ENCODE measurements at places on chromosomes 5 and 9.

DNA sequence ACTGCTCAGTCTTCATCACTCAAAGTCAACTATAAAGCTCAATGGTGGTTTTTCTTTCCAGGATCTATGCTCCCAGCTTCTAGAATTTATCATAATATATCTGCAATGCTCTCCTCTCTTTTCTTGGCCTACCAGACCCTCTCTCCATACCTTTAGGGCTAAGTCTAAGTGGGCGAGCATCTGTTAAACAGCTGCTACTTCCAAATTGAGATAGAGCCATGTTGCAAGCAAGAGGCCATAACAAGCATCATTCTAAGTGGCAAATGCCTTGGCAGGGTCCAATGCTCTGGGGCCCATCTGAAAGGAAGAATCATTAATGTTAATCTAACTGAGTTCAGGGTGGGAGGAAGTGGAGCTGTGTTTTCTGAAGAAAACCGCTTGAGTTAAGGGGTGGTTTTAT is 324.0 kb downstream of the TLR4 start:
- no peak for DNase-seq

- DNase-seq, result no peak
These were observed 22.4 kb downstream of the NANS start for GRCh38 chr9:98078895-98079294.

- no peak for DNase-seq
These were observed 81.8 kb downstream of the ZNF618 start for GRCh38 chr9:113957821-113958341.

- DNase-seq, result no peak
These were observed 75.5 kb downstream of the SEMA4D start for GRCh38 chr9:89422151-89422975.

DNA sequence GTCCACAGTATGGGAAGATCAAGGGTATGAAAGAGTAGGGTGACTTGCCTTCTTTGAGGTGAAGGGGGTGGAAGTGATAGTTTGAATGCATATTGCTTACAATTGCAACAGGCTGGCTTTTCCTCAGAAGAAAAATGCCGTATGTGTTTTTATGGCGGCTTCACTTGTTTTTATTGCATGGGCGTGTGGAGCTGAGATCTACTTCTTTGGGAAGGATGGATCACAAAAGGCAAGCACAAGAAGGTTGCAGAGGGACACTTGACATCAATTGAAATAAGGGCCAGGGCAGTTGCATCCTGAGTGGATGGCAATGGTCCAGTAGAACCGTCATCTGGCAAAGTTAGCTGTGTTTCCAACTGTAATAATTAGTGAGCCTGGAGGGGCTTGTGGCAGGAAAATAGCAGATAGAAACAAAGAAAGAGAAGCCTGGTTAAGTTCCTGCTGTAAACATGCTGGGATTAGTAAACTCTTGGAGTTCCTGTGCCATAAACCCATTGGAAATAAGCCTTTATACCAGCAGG is 138.4 kb downstream of the NTRK2 start:
- DNase-seq, result no peak

All from esophagus squamous epithelium (tissue), 5 donors.